ENCODE measurements at places on chromosomes 12 and 14.
A peak's percentile ranks its signal among the peaks of the same experiment; 100 is the strongest.

GRCh38 chr12:111753144-111753881 lies 13.4 kb upstream of the ALDH2 start:
- no peak for DNase-seq

- DNase-seq: no peak
Measured at GRCh38 chr14:103232831-103233319, 101.2 kb upstream of the EIF5 start.

GRCh38 chr12:116471544-116471943 lies 87.6 kb upstream of the MAP1LC3B2 start:
- DNase-seq: no peak

DNA sequence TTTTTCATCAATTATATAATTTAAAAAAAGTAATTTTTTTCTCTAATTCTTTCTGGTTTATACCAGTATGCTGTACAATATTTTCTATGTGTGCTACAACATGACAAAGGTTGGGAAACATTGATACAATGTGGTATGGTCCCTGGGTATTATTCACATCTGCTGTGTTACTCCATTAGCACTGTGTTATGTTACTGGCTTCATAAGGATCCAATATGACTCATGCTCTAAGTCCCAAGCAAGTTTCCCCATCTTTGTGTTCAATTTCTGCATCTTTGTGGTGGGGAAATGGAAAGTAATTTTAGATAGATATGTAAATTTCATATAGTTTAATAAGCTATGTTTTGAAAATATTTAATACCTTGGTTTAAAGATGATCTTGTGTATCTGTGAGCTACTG lies 35.8 kb downstream of the FBXO33 start:
- no peak for DNase-seq

DNA sequence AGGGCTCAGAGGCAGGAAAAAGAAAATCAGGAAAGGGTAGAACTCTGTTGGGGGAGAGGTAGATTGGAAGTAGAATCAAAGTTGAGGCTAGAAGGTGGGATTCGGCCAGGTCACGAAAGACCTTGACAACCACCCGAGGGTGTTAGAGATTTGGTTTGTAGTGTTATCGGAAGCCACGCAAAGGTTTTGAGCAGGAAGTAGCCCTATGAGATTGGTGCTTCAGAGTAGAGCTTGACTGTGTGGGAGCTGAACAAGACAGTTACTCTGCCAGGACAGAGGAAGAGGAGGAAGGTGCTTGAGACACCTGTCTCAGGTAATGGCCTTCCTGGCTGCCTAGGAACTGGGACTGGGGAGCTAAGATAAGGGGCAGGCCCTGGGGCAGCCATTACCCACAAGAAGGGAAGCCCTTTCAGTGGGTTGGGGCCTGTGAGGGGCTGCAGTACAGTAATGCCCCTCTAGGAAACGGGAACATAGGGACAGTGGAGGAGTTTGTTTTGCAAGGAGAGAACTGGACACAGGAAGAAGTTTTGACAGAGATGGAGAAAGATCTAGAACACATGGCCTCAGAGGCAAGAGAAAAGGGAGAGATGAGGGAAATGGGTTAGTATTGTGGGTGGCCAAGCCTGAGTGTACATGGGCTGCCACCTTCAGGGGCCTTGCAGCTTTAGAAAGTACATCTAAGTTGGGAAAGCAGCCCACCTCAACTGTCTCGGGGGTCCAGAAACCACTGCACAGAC lies 73.5 kb downstream of the RIN3 start:
- no peak for DNase-seq

GRCh38 chr12:109477963-109478315 lies 505 bp downstream of the UBE3B start:
- DNase-seq: no peak

- DNase-seq: no peak
Measured at GRCh38 chr12:49478949-49479664, 59.7 kb upstream of the KCNH3 start.

- peak; percentile 54 for DNase-seq
Measured at GRCh38 chr12:47837190-47838171, 17.8 kb upstream of the HDAC7 start.

GRCh38 chr14:65290830-65291229 lies 121.7 kb upstream of the FUT8 start:
- peak; percentile 23 for DNase-seq

- DNase-seq: no peak
Measured at GRCh38 chr12:122238861-122239260, 13.0 kb upstream of the DIABLO start.

GRCh38 chr14:90532826-90533525 lies 136.1 kb downstream of the CALM1 start:
- no peak for DNase-seq

DNA sequence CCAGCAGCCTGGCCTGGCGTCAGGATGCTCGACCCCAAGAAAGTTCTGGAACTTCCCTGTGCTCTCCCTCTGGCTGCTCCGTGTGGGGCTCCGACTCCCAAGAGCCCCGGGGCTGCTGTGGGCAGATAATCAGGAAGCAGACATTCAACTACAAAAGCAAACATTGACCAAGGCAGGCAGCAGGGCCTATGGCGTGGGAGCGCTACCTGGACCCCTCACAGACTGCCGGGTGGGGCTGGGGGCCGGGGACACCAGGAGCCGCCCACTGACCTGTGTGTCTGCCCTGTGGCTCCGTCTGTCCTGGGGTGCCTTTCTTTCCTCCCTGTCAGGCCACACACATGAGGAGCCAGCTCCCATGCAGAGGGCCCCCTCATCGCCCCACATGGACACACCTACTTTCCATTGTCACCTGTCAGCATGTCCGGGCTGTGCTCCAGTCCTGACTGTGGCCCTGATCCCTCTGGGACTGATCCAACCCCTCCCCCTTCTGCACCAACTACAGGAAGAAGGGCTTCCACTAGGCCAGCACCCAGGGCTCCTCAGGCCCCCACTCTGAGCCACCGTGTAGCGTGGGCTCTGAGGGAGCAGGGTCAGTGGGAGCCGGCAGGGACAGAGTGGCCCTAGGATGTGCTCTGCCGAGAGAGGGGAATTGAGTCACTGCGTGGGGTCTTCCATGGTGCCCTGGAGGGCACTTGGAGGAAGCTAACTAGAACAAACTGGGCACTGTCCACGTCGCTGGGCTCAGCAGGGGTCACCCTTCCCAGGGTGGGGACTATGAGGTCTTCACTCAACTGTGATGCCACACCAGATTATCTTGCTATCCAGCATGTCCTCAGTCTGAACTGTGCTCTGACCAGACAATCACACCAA lies 215.4 kb upstream of the C14orf180 start:
- no peak for DNase-seq

DNA sequence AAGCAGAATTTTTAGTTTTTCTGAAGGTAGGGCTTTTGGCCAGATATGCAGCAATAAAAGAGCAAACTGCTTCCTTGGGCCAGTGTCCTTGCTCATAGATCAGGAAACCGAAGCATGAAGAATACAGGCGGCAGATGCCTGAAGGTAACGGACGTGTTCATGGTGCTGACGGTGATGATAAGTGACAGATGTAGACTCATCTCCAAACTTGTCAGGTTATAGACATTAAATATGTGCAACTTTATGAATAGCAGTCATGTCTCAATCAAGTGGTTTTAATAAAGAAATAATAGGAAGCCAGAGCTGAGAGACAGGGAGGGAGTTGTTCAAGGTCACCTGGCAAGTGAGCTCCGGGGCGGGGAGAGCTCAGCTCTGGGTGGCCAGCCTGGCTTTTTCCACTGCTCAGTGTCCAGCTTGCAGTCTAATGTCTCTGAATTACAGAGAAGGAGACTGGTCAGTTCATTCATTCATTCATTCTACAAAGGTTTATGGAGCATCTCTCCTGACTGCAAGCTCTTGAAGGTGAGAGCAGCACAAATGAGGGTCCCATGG lies 1.0 kb downstream of the SERPINA5 start:
- no peak for DNase-seq

DNA sequence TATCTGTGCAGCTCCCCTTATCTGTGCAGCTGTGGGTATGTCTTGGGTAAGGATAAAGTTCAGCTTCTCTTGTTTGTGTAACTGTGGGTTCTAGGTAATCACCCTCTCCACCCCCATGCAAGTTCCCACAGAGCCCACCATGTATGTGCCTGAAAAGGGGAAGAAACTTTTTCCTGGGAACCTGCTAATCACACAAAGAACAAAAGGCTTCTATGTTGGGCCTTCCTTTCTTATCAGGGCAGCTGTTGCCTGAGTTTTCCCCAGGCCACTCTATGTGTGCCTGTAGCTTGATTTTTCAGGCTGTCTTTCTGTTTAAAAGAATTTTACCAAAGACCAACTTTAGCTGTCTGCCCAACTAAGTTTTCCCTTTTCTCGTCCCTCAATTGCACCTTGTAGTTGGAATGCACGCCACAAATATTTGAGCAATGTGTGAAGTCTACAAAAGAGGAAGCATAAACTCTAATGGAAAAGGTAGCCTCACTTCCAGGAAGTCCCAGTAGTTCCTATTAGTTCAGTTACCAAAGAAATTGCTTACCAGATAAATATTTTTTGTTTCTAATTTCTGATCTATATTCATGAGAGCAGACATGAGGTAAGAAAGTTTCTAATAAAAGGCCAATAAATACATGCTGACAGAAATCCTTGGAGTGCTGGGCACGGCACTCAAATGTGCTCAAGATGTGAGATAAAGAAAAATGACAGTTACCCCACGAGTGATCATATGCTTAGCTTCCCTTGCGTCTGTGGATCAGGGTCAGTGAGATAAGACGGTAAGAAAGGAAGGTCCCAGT lies 2.7 kb upstream of the GALC start:
- DNase-seq: no peak

GRCh38 chr14:70116278-70116677 lies 72.5 kb downstream of the SLC8A3 start:
- DNase-seq: no peak

DNA sequence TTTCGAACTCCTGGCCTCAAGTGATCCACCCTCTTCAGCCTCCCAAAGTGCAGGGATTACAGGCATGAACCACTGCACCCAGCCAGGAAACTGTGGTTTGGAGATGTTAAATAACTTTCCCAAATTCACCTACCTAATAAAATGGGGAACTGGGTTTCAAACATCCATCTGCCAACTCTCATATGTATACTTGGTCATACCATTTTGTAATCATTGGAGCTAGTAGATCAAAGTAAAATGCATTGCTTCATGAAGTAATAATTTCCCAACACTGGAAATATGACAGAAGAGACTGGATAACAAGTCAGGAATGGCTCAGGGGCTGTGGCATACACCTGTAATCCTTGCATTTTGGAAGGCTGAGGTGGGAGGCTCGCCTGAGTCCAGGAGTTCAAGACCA lies 5.3 kb upstream of the HECTD1 start:
- no peak for DNase-seq

GRCh38 chr12:121120323-121120722 lies 12.4 kb upstream of the P2RX7 start:
- no peak for DNase-seq

- DNase-seq: no peak
Measured at GRCh38 chr14:22231018-22231417, 358.0 kb downstream of the DAD1 start.

All from activated CD4-positive, alpha-beta T cell treated with anti-CD3 and anti-CD28 coated beads, Interleukin-2, amount 50 U/mL, for 4 hours (primary cell).